SHP77 (cell line): ENCODE measurements at places on chromosomes 3 and 15.
A peak's percentile ranks its signal among the peaks of the same experiment; 100 is the strongest.

- no peak for DNase-seq
Measured at GRCh38 chr3:193917158-193917557, 218.8 kb upstream of the HES1 start.

DNA sequence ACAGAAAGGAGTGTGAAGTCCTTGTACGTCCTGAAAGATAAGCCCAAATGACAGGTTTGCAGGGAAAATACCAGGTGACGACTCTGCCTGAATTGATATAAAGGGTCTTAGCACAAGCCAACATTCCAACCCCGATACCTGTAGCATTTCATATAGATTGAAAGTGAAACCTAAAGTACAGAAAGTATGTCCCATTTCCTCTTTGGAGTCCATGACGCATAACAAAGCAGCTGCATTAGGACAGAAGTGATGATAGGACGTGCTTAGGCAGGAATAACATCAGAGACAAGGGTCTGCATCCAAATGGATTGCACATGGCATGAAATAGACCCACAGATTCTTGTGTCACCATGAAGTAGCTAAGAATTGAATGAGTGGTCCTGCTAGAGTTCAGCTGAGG, 187.0 kb upstream of the ROBO1 start:
- no peak for DNase-seq

GRCh38 chr3:37997791-37998370, 7.3 kb downstream of the VILL start:
- no peak for DNase-seq

DNA sequence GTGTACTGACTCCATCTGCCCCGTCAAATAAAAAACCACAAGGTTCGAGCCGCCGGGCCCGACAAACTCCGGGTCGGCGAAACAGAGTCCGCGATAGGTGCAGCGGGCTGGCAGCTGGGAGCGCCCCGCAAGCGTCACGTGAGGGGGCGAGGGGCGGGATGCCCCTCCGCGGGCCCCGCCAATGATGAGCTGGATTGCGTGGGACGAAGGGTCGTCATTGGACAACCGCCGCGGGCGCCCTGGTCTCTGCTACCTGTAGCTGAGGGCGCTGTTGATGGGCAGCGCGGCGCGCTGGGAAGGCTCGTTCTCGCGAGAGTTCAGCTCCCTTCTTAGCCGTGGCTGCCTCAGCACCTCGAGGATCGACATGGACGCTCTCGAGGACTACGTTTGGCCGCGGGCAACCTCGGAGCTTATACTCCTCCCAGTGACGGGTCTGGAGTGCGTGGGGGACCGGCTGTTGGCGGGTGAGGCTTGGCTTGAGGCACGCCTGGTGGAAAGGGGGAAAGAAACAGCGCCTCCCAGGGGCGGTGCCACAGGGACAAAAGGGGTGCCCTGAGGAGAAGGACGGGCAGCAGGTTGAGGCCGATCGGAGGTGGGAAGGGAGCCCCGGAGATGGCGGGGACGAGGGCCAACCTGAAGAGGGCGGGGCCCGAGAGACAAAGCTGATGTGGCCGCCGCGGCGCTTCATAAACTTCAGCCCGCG, at the start of gene WDR6:
TSS of gene WDR6 (plus strand) at position 324 of the 703 bp plus-strand sequence. CDS start at position 365, 41 bp downstream.
- peak; percentile 97 for DNase-seq

- no peak for DNase-seq
Measured at GRCh38 chr3:147509448-147509847, 100.3 kb downstream of the ZIC1 start.

DNA sequence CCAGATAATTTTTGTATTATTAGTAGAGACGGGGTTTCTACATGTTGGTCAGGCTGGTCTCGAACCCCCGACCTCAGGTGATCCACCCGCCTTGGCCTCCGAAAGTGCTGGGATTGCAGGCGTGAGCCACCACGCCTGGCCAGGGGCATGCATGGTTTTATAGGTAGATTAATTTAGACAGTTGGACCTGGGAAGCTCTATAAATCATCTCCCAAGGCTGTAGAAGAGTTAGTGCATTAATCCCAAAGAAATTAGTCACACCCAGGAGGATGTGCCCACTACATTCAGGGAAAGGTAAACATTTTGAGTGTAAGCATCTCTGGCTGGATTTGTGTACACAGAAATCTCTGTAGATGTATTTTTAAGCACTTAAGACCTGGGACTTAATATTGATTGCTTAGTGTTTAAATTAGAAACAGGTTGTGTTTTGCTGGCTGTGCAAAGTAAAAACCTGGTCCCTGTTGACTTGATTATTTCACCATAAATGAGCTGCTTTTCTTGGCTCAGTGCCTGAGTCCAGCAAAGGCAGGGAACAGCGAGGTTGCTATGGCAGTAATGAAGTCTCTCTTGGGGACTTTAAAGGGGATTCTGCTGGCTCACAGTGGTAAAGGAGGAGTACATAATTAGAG, 19.2 kb downstream of the EXOSC7 start:
- DNase-seq, result peak; percentile 40

DNA sequence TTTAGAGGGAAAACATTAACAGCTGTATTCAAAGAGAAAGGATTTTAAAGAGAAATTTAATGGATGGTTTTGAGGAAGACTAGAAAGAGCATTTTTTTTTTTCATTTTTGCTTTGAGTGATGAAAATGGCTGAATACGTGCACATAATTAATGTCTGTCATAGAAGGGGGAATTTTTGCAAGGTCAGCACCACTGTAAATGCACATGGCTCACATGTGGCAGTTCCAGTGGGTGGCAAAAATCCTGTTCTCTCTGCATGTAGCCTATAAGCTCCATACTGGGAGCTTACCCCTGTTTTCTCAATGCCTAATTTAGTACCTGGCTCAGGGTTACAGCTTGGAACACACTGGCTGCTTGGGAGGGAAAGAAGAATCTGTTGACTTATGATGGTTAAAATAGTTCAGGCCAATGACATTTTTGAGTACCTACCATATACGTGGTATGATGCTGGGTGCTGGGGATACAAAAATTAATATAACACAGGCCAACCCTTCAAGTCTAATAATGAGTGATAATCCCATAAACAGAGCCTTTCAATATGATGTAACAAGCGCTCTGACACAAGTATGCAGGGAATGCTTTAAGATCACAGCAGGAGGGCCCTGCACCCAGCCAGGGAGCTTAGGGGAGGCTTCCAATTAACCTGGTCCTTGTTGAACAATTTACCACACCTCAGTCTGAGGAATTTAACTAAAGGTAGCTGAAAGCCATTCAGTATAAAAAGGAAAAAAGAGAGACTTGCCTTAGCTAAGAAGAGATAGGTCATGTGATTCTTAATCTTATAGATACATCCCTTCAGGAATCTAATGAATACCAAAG, 33.0 kb downstream of the HSPBAP1 start:
- DNase-seq, result no peak

DNA sequence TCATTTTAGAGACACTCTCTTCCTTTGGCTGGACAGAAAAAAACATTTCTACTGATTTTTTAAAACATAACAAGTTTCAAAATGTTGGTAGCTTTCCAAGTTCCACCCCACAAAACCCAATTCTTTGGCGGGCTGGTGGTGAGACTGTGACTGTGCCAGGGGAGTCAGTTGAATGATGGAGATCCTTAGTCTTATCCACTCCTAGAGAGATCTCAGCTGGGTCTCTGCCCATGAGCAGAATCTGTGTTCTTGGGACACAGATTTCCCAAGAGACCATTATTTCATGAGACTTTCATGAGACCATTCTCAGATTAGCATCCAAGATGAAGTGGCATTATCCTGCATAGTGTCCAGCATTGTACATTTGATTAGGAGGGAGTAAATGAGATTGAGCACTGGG, 135.1 kb upstream of the NPHP3 start:
- no peak for DNase-seq

DNA sequence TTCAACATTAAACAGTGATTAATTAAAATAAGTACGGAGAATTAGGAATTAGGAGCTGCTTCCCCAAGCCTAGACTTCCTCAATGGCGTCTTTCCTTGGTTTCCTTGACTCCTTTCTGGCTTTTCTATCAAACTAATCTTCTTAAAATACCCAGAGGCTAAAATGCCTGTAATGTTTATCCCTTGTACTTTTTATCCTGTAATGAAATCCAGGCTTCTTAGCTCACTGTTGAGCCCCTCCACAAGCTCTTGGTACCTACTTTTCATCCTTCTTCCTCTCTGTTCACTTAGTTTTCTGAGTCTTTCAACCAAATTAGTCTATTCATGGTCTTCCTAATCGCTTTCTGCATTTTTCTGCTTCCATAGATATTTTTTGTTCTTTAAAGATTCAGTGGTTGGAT, 6.9 kb upstream of the UBE2E1 start:
- no peak for DNase-seq

GRCh38 chr15:69303337-69304181, 4.8 kb downstream of the PAQR5 start:
- DNase-seq, result no peak

DNA sequence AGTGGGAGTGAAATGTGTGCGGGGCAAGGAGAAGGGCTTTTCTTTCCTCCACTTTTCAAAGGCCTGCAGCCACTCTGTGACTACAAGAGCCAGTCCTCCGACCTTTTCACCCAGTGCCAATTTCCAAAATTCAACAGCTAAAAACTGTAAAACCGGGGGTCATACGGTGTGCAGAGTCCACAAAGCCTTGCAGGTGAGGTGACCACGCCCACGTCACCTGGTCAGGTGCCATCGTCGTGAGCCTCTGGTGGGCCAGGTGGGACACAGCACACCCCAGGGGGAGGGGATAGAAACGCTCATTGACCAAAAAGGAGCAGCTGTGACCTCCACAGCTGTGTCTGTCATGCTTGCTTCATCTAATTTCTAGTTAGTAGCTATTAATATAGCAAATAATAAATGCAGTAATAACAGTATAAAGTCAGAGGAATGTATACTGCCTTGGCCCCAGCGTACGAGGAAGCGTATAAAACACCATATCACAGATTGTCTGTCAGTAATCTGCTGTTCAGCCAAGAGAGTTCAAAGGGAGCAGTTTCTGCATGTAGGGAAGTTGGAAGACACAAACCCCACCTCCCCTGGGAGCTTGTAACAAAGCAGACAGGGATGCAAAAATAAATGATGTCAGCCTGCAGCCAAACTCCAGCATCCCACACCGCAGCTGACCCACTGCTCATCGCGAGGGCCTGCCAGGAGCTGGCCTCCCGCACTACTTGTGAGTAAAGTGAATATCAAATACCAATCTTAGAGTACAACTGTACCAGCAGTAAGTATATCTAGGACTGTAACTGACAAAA, 86.7 kb downstream of the VGLL4 start:
- DNase-seq, result no peak

- no peak for DNase-seq
Measured at GRCh38 chr15:64096668-64097384, 1.0 kb downstream of the SNX1 start.

DNA sequence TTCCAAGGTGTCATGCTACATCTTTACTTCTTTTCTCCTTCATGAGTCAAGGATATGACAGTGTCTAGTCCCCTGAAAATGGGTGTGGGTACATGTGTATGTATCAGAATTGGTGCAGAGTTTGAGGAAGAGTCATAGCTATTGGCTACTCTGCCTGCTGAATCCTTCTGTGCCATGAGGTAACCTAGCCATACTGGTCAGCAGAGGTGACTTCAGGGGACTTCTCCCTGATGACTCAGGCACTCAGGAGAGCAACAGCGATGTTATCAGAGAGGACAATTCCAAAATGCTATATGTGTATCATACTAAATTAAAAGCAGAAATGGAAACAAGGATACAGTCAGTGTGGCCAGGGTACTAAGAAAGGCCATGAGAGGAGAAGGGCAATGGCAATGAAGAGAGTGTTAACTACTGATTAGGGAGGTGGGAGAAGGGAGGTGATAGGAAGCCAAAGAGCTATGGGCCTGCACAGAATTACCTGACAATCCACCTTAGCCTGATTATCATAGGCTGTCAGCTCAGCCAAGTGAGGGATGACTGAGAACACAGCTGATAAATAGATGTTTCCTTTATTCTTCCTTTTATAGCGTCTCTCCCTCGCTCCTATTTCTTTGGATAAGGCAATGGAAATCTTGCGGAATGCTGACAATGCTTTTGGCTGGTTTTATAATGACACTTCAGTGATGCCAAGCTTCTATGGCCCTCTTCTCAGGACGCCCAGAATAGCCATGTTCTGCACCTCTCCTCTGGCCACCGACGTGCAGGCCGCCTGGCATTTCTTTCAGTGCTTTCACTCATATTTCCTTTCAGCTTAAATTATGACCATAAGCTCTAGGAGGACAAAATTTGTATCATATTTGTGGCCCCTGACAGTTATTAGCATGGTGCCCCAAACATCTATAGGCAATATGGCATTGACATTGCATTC, 90.6 kb downstream of the FGF12 start:
- DNase-seq, result no peak

- no peak for DNase-seq
Measured at GRCh38 chr3:109355625-109356441, 18.5 kb upstream of the DPPA4 start.

GRCh38 chr15:90423801-90424319, 35.8 kb downstream of the IQGAP1 start:
- DNase-seq, result no peak

DNA sequence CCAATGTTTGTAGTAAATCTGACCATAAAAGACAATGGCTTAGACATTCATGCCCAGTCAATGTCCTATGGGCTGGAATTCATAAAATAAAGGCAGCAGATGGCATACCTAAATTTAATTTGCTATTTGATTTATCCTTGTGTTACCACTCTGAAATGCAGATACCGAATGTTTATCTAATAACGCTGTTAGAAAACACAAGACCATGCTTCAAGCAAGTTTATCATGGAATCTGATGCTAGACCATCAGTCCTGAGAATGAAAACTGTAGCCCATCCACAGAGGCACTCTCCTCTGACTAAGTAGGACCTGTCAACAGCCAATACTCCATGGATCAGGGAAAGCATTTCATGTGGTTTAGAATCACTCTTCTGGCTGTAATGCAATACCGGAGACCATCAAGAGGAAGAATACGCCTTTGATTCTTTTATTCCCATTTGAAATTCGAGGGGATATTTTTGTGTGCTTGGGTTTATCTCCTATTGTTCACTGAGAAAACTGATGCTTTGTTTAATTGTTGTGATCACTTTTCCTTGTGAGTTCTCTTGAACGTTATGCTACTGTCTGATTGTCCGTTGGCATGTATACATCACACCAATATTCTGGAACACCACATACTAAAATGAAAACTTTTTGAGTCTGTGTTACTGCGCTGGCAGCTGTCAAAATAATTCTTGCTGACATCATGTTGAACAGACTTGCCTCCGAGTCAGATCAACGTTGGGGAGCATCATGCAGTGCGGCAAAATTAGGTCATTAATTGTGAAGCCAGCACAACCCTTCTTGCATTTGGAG, 12.1 kb upstream of the CPB1 start:
- peak; percentile 84 for DNase-seq

GRCh38 chr3:126208182-126208581, 27.8 kb upstream of the ALDH1L1 start:
- DNase-seq, result no peak

DNA sequence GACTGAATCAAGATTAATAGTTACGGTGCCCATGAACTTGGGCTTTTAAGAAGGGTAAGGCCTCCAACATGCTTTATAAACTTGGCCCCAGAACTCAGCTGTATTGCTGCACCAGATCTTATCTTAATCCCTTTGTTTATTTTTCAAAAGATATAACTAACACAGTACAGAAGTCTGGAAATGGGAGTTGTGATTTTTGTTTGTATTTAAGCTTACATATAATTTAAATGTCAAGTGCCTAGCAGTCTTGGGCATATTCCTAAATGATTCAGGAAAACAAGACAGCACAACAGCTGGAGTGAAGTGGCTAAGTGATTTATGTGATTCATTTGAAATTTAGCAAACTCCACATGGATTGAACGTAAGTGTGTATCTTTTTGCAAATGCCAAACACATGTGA, 56.2 kb downstream of the NBEAL2 start:
- DNase-seq, result no peak

GRCh38 chr3:42704136-42704841, 1.7 kb upstream of the HHATL start:
- no peak for DNase-seq

GRCh38 chr3:39208463-39209055, 16.2 kb upstream of the XIRP1 start:
- DNase-seq, result peak; percentile 65

GRCh38 chr3:185934174-185934557, 3.6 kb downstream of the TRA2B start:
- no peak for DNase-seq
